NCI-H446 treated with DMSO at 0.1 percent for 48 hours (cell line): ENCODE measurements at places on chromosomes 7 and 10.

GRCh38 chr7:84790882-84791281, 396.0 kb downstream of the SEMA3D start:
- DNase-seq, result no peak

GRCh38 chr7:112853422-112853821, 63.2 kb upstream of the TMEM168 start:
- DNase-seq, result no peak

GRCh38 chr7:93949423-93949822, 27.9 kb downstream of the GNG11 start:
- DNase-seq, result no peak

- DNase-seq, result no peak
Observed at GRCh38 chr7:50662041-50662694, 97.0 kb upstream of the DDC start.

- no peak for DNase-seq
Observed at GRCh38 chr10:13853854-13854253, 267.1 kb downstream of the PRPF18 start.

DNA sequence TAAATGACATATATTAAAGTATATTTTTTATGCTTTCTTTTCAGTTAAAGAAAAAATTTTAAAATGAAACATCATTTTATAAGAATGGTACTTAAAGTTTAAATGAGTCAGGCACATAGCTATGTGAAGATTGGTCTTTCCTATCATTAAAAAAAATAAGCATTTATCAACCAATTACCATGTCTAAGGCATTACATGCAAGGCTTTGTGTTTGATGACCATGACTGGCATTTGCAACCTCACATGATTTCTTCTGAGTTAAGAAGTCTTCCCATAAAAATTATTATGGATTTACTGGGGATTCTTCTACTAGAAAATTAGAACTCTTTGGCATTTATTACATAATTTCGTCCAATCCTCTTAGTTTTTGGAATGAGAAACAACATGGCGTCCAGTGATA, 776.1 kb downstream of the MAGI2 start:
- no peak for DNase-seq

DNA sequence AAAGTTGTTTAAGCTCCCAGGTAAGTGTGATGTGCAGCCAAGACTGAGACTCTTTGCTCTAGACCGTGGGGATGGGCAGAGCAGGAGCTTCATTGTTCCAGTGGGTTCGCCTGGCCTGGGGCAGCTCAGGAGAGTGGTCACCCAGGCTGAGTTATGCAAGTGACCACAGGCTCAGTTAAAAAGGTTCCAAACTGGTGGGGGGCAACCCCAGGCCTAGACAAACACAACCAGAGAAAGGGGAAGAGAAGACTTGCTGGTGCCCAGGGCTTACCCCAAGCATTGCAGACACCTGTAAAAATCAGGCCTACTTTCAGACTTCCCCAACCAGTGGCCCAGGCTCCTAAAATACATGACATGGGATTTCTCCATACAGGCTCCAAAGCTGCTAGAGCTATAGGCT, 21.6 kb downstream of the CREB3L2 start:
- no peak for DNase-seq

- no peak for DNase-seq
Observed at GRCh38 chr10:15464381-15464780, 93.3 kb upstream of the FAM171A1 start.

- DNase-seq, result no peak
Observed at GRCh38 chr7:77409739-77410547, 6.2 kb downstream of the GSAP start.
